ENCODE measurements at places on chromosomes 7 and 10.

- DNase-seq: no peak
Measured at GRCh38 chr7:7516156-7516555, 19.5 kb downstream of the COL28A1 start.

DNA sequence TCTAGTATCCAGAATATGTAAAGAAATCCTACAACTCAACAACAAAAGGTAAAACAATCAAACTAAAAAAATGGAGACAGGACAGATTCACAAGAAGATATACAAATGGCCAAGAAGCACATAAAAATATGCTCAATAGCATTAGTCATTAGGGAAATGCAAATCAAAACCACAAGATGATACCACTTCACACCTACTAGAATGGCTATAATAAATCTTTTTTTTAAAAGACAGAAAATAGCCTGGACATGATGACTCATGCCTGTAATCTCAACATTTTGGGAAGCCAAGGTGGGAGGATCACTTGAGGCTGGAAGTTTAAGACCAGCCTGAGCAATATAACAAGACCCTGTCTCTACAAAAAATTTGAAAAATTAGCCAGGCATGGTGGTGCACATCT lies 27.9 kb upstream of the CHCHD3 start:
- DNase-seq: no peak

DNA sequence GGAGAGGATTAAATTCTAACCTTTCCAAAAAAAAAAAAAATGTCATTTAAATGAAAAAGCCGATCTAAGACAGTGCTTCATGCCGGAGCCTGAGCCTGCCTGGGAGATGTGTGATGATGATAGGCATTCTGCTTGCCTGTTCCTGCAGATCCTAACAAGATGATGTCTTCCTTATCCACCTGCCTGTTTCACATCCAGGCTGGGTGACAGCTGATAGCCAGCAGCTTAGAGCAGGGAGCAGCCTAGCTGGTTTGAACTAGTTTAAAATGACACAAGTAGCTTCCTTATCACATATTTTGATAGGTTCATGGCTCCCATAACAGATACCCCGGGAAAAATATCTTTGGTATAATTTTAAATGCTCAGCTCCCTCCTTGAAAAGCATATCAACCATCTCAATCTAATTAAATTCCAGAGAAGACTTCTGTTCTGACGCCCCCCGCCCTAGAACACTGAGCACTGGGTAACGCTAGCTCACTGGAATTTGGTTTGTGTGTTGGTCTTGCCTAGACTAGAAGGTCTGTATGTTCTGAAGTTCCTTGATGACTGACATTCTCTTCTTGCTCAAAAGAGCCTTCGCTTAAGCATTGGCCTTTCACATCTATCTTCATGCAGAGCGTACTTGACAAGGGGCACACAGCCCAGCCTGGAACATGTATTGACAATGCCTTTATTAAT lies 96.9 kb upstream of the FGFR2 start:
- DNase-seq: no peak

DNA sequence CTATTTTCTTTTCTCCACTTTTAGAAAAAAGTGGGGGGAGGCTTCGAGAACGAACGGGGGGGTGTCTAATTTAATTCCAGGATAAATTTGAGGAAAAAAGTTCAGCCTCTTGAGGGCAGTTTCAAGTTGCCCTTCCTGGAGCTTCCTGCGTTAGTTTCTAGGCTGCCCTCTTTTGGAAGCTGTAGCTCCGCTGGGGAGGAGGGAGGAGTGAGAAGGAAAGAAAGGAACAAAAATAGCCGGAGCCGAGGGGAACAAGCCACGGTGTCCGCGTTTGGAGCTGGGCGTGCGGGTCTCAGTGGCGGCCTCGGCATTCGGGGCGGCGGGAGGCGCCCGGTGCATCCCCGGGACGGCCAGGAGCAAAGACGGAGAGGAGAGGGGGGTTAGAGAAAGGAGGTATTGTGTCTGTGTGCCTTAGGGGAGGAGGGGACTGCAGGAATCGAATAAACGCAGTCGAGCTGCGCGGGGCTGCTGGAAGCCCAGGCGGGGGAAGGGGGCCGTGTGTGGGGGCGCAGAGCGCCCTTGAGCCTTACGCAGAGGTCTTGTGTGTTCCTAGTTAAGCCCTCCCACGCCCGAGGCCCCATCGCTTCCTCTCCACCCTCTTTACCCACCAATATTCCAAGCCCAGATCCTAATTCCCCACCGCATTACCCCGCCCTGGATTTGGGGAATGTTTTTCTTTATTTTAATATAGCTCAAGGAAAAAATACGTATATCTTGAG lies 2.0 kb upstream of the TNRC18 start:
- DNase-seq: no peak

- DNase-seq: no peak
Measured at GRCh38 chr7:139255290-139255689, 24.3 kb downstream of the UBN2 start.

Measured in CD4-positive, alpha-beta T cell treated with Interleukin-1 beta for 1 hour (primary cell).